ENCODE measurements at places on chromosomes 1 and 21.

- no peak for DNase-seq
These were observed 680.3 kb downstream of the LRRIQ3 start for GRCh38 chr1:73517603-73518191.

DNA sequence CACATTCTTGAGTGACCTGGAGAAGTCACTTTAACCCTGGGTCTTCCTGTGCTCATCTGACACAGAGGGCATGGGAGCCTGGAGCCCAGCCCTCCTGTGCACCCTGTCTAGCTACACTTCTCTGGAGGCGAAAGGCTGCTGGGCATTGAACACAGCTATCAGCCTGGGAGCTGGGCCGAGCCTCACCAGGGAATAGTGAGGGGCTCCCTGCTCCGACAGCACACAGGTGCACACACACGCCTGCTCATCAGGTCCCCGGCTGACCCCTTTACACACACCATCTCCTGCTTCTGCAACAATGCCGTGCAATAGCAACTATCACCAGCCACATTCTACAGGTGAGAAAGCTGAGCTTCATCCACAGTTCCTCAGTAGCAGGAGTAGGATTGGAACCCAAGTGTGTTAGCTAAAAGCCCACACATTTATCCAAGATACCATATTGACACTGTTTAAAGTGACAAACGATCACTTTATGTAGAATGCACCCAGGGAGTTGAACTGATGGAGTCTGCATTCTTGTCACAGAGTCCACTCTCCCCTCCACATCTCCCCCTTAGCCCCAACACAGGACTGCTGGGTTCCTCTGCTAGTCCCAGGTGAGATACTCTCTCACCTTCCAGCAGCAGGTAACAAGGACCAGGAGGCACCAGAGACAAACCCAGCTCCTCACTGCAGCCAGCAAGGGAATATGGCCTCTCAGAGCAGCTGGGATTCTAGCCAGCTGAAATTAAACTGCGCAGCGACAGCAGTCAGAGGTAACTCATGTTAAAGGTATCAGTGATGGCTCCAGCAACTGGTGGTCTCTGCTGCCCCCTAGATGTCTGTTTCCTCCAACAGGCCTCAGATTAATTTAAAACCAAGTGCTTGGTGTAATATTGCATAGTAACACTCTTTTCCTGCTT lies 18.3 kb upstream of the CAPN8 start:
- DNase-seq: peak; percentile 55

DNA sequence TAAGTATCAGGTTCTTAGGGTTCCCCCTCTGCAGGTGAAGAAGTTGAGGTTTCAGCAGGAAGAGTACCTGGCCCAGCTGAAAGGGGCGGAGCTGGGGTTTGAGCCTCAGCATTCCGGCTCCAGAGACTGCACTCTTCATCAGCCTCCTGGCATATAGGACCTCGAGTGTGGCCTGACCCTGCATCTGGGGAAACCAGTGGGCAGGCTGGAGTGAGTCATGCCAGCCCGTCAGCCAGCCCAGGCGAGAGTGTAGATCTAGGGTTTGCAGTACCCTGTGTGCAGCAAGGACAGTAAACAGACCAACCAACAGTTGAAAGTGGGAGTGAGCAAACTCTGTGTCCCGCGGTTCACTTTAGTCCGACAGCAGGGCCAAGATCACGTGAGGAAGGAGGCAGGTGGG lies 14.1 kb downstream of the MFSD2A start:
- DNase-seq: no peak

DNA sequence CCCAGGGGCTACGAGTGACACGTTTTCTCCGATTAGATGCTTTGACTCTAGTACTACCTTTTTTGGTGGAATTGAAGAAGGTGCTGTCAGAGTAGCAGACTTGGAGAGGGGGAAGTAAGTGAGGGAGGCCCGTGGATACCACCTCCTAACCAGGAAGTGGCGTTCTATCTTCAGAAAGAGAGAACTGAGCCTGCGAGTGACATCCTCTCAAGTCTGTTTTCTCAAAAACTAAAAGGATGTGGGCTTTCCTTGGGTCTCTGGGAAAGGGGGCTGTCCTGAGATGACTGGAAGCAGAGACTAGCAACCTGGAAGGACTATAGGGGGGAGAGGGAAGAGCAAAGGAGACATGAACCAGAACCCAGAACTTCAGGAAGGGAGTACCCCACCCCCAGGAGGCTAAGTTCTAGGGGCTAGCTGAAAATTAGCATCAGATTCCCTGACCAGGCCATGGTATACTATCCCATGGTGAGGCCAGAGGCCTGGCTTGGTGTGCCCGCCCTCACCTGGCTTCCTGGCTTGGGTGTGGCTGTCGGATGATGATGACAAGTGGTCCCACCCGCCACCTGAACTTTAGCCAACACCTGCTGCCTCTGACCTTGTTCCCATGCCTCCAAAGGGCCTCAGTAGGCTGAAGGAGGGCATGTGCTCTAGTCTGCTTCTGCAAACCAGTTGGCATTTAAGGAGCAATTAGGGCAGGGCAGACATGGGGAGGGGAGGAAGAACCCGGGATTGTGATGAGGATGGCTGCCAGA lies 49.1 kb downstream of the ATP2B4 start:
- peak; percentile 29 for DNase-seq

DNA sequence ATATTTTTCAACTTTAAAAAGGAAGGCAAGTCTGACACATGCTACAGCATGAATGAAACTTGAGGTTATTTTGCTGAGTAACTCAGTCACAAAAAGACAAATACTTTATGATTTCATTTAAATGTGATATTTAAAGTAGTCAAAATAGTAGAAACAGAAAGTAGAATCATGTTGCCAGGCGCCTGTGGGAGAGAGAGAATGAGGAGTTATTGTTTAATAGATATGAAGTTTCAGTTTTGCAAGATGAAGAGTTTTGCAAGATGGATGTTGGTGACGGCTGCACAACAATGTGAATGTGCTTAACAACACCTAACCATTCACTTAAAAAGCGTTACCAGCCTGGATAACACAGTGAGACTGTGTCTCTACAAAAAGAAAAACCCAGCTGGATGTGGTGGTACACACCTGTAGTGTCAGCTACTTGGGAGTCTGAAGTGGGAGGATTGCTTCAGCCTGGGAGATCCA lies 20.7 kb upstream of the ATP1A1 start:
- DNase-seq: no peak

- no peak for DNase-seq
These were observed 11.4 kb downstream of the VAV3 start for GRCh38 chr1:107953556-107953955.

All from CD8-positive, alpha-beta memory T cell (primary cell).